ENCODE measurements at places on chromosomes 3 and 15.

- DNase-seq: no peak
These were observed 21.9 kb downstream of the MAPKBP1 start for GRCh38 chr15:41795996-41796856.

- DNase-seq: no peak
These were observed 323.9 kb upstream of the GBE1 start for GRCh38 chr3:82085356-82085755.

DNA sequence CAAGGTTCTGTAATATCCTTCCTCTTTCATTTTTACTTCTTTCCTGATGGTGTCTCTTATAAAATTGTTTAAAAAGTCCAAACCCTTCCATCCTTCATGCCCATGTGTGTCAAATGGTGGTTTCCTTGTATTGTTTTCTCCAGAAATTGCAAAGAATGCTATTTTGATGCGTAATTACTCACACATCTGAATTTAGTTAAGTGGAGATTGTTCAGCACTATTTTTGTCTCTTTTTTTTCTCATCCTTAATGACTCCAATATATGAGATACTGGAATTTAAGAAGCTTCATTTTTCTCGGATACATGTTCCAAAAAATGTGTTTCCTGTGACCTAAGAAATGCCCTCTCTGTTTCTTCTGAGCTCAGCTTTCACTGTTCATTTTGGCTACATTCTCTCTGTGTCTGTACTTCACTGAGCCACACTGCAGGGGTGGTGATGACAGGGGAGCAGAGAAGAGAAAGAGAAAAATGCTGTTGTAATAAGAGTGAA is 799.8 kb downstream of the DIPK2A start:
- DNase-seq: no peak

DNA sequence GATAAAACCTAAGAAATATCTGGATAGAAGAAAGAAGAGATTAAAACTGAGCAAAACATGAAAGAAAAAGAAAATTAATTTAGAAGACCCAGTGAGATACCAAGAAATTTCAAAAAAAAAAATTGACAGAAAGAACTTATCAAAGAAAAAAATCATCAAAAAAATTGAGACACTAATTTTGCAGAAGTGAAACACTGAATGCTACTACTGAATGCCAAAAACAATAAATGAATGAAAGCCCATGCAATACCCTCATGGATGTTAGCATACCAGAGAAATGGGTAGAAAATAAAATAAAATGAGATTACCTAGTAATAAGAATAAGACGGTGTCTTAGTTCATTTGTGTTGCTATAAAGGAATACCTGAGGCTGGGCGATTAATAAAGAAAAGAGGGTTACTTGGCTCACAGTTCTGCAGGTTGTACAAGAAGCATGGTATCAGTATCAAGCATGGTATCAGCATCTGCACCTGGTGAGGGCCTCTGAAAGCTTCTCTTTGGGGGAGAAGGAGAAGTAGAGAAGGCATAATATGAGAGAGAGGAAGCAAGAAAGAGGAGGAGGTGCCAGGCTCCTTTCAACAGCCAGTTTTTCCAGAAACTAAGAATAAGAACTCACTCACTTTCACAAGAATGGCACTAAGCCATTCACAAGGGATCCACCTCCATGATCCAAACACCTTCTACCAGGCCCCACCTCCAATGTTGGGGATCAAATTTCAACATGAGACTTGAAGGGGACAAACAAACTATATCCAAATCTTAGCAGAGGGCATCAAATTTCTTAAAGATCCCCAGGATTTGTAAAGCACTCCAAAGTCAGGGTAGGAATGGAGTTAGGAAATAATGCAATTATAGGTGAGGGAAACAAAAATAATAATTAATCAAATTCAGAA is 73.2 kb downstream of the BTLA start:
- no peak for DNase-seq

- DNase-seq: no peak
These were observed 93.0 kb upstream of the EIF1B start for GRCh38 chr3:40216471-40216870.

GRCh38 chr3:41575724-41576123 is 376.4 kb downstream of the CTNNB1 start:
- no peak for DNase-seq

DNA sequence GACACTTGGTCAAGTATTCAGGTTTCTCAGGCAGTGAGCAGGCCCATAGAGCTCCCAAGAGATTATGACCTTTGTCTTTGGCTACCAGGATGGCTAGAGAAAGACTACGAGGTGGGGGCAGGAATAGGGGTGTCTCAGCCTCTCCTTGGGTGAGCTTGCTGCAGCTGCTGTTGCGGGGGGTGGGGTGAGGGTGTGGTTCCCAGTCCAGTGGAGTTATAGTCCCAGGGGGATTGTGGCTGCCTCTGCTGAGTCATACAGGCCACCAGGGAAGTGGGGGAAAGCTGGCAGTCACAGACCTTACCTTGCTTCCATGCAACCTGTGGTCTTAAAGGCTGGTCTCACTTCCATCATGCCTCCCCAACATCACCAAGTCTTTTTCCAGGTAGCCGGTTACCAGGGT is 31.7 kb downstream of the ATP2C1 start:
- no peak for DNase-seq

GRCh38 chr15:47806008-47806407 is 88.7 kb downstream of the SEMA6D start:
- DNase-seq: no peak

DNA sequence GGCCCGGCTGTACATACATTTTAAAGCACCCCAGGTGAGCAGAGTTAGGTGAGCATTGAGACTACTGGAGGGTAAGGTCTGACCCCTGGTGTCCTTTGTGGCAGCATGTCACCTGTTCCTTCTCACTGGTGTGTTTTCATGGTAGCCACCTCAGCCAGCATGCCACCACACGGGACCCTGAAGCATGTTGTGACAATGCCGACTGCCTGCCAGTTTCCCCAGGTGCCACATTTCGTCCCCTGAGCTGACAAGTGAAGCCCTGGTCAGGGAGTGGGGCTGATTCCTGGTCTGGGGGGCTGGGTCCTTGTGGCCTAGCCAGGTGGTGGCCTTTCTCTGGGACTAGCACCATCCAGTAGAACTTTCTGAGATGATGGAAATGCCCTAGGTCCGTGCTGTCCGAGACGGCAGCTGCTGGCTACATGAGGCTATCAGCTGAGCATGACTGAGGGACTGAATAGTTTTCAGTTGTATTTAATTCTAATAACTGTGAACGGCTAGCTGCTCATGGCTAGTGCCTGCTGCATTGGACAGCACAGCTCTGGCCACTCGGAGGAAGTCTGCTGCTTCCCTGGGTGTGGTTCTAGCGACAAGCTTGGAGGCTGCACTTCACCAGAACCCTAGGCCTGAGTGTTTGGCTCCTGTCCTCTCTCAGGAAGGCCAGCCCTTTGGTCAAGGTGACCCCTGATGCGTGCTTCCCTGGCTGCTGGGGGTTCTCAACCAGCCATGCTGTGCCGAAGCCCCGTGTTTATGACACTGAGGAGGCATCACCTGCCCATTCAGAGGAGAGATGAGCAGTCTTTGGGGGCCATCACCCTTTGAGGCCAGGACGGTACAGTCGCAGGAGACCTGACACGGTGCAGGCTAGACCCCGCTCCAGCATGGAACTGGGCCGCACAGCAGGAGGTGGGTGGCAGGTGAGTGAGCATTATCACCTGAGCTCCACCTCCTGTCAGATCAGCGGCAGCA is 3.9 kb downstream of the C3orf22 start:
- DNase-seq: no peak

- no peak for DNase-seq
These were observed 77.5 kb upstream of the PIAS1 start for GRCh38 chr15:67976506-67977073.

- no peak for DNase-seq
These were observed 159.2 kb downstream of the CHST2 start for GRCh38 chr3:143278721-143279120.

- no peak for DNase-seq
These were observed 4.1 kb downstream of the ARID3B start for GRCh38 chr15:74545086-74545485.

DNA sequence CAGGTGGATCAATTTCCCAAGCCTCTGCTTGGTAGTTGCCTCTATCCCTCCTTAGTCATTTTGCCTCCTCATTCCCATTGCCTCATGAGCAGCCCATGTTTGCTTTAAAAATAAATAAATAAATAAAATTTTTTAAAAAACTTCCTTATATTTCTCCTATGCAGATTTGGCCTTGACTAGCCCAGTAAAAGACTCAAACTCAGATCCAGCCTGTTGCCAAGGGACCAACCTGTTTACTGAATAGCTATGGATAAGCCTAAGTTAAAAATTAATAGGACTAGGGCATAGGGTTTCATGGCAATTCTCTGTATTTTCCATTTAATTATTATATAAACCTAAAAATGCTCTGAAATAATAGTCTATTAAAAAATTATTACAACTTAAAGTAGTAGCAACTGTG is 384.4 kb downstream of the RSL24D1 start:
- DNase-seq: no peak

- DNase-seq: no peak
These were observed 45.2 kb downstream of the ADAM10 start for GRCh38 chr15:58704155-58704865.

- no peak for DNase-seq
These were observed 739 bp downstream of the SNRPN start for GRCh38 chr15:24955531-24955921.

GRCh38 chr3:38580450-38581382 is 68.8 kb downstream of the SCN5A start:
- DNase-seq: no peak

DNA sequence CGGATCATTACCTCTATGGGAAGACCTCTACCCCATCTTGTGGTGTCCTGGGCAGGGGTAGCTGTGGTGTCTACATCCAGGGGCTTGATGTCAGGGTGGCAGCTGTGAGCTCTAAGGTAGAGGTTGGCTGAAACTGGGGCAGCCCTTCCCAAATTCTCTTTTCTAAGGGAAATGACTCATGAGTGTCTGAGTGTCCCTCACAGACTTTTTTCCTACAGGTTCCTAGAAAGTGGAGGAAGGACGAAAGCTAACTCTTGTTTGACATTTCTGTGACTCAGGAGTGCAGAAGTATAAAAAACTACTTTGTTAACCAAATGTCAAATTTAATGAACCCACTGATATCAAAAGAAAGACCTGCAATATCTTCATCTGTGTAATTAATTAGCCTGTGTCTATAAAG is 481.5 kb downstream of the PDCD6IP start:
- no peak for DNase-seq

GRCh38 chr15:41487802-41488201 is 5.9 kb upstream of the ITPKA start:
- no peak for DNase-seq

GRCh38 chr3:172213200-172213599 is 173.8 kb downstream of the FNDC3B start:
- no peak for DNase-seq

- no peak for DNase-seq
These were observed 137.6 kb downstream of the FBLN2 start for GRCh38 chr3:13686367-13687160.

DNA sequence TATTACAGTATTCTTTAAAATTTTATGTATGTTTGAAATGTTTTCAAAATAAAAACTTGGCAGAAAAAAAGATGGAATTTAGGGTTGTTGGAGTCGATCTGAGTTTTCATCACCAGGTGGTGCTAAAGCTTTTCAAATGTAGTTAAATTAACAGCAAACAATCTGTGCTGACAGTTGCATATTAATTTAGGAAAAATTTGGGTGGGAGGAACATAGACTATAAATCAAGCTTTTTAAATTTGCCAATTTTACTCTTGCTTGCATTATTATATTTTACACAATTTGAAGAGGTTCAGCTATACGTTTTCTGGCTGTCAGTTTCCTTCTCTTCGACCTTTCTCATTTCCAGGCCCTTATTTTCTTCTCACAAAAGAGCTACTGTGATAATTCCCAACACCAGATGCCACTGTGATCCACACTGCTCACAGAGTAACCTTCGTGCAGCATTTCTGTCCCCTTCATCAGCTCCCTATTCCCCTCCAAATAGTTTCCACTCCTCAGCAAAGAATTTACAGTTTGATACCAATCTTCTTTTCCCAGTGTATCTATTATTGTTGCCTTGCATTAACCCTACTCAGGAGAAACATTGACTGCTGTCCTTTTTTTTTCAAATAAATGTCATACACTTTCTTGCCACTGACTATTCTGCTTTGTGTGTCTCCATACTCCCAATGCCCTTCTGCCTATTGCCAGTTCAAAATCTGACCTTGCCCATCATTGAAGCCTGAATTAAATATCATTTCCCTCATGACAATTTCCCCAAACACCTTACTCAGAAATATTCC is 53.4 kb upstream of the EIF5A2 start:
- no peak for DNase-seq

GRCh38 chr15:52791776-52792175 is 1.6 kb upstream of the ONECUT1 start:
- no peak for DNase-seq

- DNase-seq: no peak
These were observed 177.3 kb upstream of the DPH6 start for GRCh38 chr15:35723120-35723847.

DNA sequence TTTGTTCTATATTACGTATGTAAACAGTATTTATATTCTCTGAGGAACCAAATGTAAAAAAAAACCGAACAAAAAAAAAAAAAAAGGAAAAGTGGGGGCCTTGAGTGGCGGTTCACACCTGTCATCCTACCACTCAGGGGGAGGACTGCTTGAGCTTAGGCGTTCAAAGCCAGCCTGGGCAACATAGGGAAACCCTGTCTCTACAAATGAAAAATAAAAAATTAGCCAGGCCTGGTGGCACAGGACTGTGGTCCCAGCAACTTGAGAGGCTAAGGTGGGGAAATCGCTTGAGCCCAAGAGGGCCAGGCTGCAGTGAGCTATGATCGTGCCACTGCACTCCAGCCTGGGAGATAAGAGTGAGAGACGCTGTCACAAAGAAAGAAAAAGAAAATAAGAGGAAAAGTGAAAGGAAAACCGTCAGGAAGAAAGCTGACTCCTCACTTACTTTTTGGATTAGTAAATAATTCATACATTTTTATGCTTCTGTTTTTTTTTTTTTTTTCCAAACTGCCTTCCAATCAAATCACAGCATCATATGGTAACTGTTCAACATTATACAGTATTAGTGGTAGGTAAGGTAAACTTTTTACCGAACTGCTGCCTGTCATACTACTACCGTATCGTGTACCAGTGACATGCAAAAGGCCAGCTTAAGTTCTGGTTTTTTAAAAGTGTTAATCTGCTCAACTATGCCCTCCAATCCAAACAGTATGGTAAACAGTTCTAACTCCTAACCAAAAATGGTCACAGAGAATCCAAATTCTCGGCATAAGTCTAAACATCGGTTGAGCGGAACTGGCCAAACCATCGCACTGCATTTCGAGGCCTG is 1.2 kb downstream of the PHC3 start:
- DNase-seq: no peak

GRCh38 chr3:21013566-21013965 is 737.4 kb downstream of the ZNF385D start:
- no peak for DNase-seq

GRCh38 chr3:6179761-6180160 is 681.2 kb upstream of the GRM7 start:
- DNase-seq: no peak

- DNase-seq: no peak
These were observed 24.3 kb downstream of the VPS8 start for GRCh38 chr3:184836090-184836822.

All from stimulated activated CD8-positive, alpha-beta memory T cell treated with anti-CD3 and anti-CD28 coated beads, Interleukin-2, amount 100 ng/mL, for 1 hour (primary cell).